ENCODE measurements at places on chromosomes 12 and 14.

DNA sequence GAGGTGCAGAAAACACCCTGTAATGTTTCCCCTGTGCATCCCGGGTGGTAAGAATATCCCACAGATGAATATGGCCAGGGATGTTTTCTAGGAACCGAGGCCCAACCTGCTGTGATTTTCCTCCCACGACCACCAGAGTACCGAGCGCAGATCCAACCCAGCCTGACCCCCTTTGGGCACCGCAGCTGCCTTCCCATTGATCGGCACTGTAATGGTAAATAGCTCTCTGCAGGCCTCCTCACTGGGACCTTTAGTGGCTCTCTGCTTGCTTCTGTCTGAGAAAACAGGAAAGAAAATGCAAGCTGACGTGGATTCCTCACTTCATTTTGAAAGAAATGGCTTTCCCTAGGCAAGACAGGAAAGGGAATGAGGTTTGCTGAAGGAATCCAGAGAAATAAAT lies 2.4 kb upstream of the RAB15 start:
- no peak for DNase-seq

DNA sequence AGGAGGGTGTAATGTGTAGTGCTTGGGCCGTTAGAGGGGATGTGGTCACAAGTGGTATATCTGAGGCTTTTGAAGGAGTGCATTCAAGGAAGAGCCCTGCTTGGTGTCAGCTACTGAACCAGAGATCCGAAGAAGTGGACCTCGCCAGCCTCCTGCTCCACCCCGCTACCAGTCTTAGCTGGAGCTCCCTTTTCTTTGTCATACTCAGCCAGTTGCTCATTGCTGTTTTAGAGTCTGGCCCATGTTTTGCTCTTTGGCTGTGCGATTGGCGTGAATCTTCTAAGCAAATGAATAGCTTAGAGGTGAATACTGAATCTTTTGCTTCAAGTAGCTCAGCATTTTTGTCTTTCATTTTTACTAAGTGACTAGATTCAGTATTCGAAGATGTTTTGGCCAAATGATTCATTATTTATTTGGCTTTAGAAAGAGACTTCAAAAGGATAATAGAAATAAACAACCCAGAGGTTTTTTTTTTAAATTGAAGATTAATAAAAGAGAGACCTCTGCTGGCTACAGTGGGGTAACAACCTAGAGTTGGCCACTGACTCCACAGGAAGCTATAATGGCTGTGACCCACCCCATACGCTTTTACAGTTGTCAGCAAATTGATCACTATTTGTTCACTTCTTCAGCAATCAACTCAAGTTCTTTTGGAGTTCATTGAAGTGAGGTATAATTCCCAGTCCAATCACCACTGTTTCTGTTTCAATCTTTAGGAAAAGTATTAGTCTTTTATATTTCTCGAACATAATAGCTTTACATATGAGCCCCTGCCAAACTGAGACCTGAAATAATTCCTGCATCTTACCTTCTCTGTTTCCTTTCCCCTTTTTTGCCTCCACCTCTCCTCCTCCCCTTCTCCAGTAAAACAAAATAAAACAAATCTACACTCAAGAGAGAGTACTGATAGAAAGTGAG lies 19.9 kb downstream of the CDKN1B start:
- peak; percentile 50 for DNase-seq

DNA sequence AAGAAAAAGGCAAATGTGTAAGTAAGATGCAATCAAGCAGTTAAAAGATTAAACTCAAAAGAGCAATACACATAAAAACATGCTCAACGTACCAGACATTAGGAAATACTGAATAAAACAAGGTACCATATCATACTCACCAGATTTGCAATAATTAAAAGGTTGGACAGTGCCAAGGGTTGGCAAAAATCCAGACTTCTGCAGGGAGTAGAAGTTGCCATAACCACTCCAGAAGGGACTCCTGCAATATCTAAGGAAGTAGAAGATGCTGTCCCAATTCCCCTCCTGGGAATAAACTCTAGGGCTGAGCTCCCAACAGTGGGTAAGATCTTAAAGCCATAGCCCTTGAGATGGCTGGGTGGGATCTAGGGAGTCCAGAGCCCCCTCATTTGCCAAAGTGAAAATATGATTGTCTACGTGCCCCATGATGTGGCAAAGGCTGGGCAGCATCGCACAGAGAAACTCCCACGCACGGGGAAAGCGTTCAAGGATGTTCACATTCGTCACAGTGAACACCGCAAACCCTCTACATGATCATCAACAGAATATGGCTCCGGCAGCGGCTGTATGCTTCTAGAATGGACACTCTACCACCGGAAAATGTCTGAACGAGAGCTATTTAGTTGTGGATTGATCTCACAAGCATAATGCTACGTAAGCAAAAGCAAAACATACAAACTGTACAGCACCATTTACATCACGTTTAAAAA lies 12.3 kb downstream of the KCTD10 start:
- peak; percentile 37 for DNase-seq

- DNase-seq = no peak
These were observed 298.8 kb upstream of the TBX3 start for GRCh38 chr12:114982760-114983159.

DNA sequence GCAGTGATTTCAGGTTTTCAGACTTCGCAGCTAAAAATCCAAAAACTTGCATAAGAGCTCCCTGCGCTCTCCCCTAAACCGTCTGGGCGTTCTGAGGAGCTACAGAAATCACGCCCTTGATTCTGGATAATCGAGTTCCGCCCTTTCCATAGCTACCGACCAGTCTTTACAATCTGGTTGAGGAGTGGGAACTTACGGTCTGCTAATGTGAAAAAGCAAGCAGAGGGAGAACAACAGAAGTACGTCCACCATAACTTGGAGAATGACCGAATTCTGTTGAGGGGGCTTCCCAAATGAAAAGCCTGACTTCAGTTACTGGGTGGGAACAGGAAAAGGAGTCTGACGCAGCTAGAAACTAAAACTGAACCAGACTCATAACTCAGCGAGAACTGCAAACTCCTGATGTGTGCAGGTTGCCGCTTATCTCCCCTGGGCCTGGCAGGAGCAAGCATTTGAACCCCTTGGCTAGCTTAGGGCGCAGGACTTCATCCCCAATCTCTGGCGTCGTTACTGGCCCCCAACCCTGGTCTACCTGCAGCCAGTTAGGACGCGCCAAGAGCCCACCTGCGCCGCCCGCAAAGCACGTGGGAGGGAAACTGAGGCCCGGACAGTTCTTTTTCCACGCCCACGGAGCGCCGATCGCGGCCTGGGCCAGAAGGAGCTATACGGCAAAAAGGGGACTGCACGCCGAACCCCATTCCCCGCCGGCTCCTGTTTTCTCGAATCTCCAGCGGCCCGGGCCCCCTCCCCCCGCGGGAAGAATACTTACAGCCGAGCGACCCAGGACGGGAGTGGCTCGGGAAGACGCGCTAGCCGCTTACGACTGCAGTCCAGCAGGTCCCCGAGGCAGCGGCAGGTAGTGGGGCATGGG lies 838 bp downstream of the LRIG3 start:
- DNase-seq = peak; percentile 46

DNA sequence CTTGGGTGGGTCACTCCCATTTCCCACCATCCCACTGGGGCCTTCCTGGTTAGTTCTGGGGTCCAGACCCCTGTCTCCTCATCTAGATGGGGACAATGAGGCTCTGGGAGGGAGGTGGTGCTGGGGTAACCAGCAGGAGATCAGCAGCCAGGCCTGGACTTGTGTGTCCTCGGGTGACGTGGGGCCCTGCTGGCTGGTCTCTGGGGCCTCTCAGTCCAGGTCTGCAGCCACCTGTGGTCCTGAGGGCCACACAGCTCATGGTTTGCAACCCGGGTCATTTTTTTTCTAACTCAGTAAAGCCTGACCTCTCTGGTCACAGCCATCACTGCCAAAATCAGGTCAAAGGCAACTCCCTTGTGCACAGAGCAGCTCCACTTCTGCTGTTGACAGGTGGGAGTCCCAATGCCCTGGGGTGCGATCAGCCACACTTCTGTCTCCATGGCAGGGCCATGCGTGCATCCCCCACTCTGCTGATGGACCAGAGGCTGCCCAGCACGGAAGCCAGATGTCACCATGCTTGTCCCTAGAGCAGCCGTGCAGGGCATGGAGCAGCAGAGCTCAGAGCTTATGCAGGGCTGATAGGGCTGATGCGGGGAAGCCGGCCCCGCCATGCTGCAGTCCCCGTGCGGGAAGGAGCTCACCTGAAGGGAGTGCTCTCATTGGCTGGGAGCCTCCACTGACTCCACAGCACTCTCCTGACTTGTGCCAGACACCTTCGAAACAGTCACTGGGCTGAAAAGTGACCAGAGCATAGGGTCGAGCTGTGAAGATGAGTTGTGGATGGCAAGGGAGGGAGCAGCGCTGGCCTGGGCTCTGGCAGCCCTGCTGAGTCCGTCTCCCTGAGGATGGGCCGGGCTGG lies 250.9 kb downstream of the ADGRD1 start:
- no peak for DNase-seq

DNA sequence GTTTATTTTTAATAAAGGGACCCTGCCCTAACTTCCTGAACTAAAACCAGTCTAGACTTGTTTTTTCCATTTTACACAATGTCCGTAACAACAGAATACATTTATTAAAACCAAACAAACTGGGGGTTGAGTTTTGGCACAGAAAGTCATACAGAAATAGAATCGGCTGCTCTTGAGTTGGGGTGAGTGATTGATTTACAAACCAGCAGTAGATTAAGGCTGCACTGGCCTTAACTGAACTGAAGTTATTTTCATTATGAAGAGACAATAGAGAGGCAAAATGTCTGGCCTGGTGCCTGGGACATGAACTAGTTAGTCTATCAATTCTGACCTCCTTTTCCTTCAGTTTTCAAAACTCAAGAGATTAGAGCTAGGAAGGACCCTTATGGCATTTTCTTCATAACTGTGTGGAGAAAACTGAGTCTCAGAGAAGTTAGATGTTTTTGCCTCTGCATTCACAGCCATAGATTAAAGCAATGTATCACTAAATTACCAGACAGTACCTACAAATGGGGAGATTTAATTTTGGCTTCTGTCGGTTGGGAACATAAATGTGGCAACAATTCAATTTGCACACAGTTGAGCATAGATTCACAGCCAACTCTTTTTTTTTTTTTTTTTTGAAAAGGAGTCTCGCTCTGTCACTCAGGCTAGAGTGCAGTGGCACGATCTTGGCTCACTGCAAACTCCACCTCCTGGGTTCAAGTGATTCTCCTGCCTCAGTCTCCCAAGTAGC lies 19.8 kb upstream of the MGP start:
- DNase-seq = no peak

- DNase-seq = peak; percentile 98
These were observed at the start of gene C1S for GRCh38 chr12:7060353-7060954. Gene C1S (plus strand): TSS chr12:7060718. CDS start chr12:7061913, 1,195 bp downstream.

GRCh38 chr12:673849-674248 lies 10.6 kb upstream of the NINJ2 start:
- DNase-seq = no peak

DNA sequence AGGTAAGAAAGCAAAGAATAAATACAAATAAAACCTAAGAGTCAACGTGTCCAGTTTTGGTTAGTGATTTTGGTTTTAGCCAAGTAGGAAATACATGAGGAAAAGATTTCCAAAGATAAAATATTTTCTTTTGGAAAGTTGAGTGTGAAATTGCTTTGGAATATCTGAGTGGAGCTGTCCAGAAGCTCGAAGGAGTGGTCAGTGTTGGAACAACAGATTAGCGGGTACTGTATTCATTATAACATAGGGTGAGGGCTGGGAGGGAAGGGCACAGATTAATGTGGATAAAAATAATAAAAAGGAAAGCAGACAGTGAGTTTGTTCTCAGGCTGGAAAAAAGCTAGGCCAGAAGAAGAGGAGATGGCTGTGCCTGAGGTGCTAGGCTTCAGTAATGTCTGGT lies 101.5 kb upstream of the SLCO1C1 start:
- no peak for DNase-seq

GRCh38 chr12:96985515-96986362 lies 78.7 kb downstream of the NEDD1 start:
- no peak for DNase-seq

- DNase-seq = peak; percentile 10
These were observed 2.1 kb downstream of the PNMA1 start for GRCh38 chr14:73712071-73712506.

DNA sequence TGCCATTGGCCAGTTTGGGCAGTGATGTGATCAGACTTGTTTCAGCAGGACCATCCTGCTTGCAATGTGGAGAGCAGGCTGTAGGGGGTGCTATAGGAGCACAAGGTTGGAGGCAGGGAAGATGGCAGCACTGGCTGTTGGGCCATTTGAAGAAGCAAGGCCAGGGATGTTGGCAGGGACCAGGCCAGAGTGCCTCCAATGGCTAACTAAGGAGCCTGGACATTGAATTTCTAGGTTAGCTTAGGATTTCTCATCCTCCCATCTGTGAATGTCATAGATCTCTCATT lies 23.5 kb downstream of the FGF23 start:
- peak; percentile 3 for DNase-seq

DNA sequence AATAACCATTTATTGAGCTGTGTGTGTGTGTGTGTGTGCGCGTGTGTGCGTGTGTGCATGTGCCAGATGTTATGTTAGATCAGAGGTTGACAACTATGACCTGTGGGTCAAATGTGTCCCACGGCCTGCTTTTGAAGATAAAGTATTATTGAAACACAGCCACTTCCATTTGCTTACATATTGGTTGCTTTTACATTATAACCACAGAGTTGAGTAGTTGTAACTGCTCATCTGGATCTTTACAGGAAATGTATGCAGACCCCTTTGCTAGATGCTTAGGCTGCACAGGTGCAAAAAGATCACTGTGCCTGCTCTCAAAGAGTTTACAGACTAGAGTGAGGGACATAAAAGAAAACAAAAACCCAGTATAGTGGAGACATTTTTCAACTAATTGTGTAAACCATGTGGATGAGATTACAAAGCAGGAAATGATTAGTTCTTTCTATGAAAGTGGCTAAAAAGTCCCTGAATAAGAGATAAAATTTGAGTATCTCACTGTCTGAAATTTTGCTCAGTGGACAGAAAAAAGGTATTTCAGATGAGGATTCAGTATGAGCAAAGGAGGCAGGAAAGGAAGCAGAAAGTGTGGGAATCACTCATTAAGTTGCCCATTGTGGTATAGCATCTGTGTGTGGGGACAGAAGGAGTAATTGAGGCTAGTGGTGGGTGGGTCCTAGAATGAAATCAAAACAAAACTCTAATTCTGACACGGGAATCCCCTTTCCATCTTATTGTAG lies 188.4 kb downstream of the PAH start:
- DNase-seq = no peak

DNA sequence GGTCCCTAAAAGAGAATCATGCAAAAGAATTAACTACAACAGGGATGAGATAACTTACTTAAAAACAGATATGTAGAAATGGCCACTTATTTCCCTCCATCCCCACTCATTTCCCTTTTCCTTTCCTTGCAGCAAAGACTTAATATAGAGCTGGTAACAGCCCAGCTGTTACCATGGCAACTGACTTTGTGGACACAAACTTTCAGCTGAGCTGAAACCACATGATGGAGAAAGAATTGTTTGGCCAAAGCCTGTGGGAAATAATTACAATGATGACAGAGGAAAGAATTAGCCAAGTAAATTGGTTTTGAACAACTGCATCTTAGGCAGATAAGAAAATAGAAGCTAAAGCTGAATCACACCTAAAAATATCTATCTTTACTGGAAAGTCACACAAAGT lies 364.9 kb downstream of the GALC start:
- peak; percentile 98 for DNase-seq

DNA sequence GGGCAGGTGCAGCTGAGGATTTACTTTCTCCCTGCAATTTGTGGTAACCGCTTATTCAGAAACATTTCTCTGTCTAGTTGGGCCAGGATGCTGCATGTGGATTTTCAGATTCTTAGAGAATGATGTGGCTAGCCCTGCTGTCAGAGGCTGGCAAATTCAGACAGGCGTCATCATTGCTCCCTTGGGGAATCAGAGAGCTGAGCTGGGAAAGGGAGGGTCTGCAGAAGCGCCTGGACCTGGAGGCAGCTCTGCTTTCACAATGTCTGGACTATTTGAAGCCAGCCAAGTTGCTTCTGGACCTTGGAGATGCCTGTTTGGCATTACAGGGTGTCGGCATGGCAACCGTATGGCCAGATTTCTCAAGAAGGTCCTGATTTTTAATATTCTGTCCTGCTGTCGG lies 3.4 kb downstream of the GALNT16 start:
- peak; percentile 98 for DNase-seq

Data from fibroblast of skin of right quadriceps (primary cell).